ENCODE measurements at places on chromosomes 13 and 19. TPM values are rescaled to one million over a fixed set of nuclear protein-coding genes. Genes with fewer than 3 reads are reported as not detected.

GRCh38 chr19:2494447-2495129 is 18.7 kb downstream of the GADD45B start:
- DNase-seq = peak; percentile 83
- peaks cover 38% of the 10 kb centered on the region for H3K4me1 ChIP-seq
- H3K36me3 ChIP-seq = no peaks in the 10 kb centered on the region

DNA sequence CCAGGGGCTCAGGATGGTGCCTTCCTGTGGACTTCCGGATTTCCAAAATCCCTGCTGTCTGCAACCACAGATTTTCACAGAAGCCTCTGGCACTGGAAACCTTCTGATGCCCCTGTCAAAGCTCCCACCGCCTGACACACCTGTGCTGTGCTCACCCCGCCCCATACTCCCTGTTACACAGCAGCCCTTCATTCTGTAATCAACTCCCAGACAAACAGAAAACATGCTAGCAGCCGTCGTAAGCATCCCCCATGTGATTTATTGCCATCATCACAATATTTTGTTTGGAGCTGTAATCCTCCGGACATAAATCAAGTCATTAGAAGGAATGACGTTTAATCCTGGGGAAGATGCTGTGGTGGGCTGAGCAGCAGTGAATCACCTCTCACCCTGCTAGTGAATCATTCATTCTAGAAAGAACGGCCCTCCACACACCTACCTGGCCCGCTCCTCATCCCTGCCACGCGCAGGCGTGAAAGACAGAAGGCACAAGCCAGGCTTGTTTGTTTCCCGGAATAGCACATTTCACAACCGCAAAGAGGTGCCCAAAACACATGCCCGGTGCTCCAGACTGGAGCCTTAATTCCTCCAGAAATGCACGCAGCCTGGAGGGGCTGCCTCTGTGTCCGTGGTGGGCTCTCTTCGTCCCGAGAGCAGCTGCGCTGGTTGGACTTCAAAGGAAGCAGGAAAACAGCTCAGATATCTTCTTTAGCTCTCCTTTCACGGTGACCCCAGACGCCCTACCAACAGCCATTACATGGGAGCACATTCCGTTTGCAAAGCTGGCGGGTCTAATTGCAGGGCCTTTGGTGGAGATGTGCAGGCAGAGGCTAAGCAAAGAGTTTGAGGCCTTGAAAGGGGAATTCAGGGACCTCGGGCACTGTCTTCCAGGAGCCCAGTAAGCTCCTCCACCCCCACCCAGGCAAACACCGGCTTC is 41.3 kb upstream of the KCTD15 start:
- no peaks in the 10 kb centered on the region for H3K4me1 ChIP-seq
- no peak overlapping the region for H3K27ac ChIP-seq
- H3K27me3 ChIP-seq = no peaks in the 10 kb centered on the region
- DNase-seq = no peak
- H3K36me3 ChIP-seq = no peaks in the 10 kb centered on the region
- no peak overlapping the region for H3K4me3 ChIP-seq

DNA sequence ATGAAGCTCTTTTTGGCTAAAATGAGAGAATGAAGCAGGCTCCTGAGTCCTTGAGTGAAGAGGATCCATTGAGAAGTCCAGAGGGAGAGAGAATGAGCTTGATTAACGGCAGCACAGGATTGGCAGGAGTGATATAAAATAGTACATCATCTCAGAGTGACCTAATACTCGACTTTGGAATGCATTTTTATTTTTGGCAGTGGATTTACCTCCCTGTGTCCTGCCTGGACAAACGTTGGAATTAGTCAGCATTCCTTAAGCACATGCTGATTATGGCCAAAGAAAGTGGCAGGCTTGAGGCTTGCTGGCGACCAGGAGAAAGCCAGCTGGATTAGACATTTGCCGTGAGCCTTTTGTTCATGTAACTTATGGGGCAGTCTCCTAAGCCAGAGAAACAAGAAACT is 22.9 kb downstream of the LRCH1 start:
- peaks cover 77% of the 10 kb centered on the region for H3K4me1 ChIP-seq
- H3K36me3 ChIP-seq = no peaks in the 10 kb centered on the region
- H3K27ac ChIP-seq = peak overlapping the region; percentile 56
- no peak overlapping the region for H3K4me3 ChIP-seq

- no peak overlapping the region for H3K4me3 ChIP-seq
- no peak overlapping the region for H3K27ac ChIP-seq
- H3K36me3 ChIP-seq = no peaks in the 10 kb centered on the region
- no peak for DNase-seq
These were observed 6.6 kb upstream of the SOX1 start for GRCh38 chr13:112060282-112060830.

- no peak overlapping the region for H3K27ac ChIP-seq
- no peaks in the 10 kb centered on the region for H3K4me1 ChIP-seq
- no peaks in the 10 kb centered on the region for H3K27me3 ChIP-seq
- DNase-seq = no peak
These were observed 179.3 kb downstream of the KATNAL1 start for GRCh38 chr13:30128095-30128494.

GRCh38 chr13:71922194-71922593 is 55.2 kb upstream of the DACH1 start:
- H3K27me3 ChIP-seq = no peaks in the 10 kb centered on the region
- no peak overlapping the region for H3K27ac ChIP-seq
- DNase-seq = no peak
- no peak overlapping the region for H3K4me3 ChIP-seq
- no peaks in the 10 kb centered on the region for H3K4me1 ChIP-seq

The LYPD3 gene
- total RNA-seq = not detected

The WTIP gene
- total RNA-seq = 20.2 TPM

The C19orf73 gene
- 0.64 TPM for total RNA-seq

The DNASE2 gene
- 21.3 TPM for total RNA-seq

The PSG2 gene
- total RNA-seq = not detected

All from heart right ventricle (tissue), 16 donors.